Activated CD8-positive, alpha-beta memory T cell treated with anti-CD3 and anti-CD28 coated beads, Interleukin-2, amount 10 ng/mL, durations not matched to agents 7 days and 5 days (primary cell): ENCODE measurements at places on chromosomes 12 and 14.

- H3K4me1 ChIP-seq: no peaks in the 10 kb centered on the region
- no peaks in the 10 kb centered on the region for H3K36me3 ChIP-seq
- no peak overlapping the region for H3K4me3 ChIP-seq
Measured at GRCh38 chr14:101031186-101031585, 127.7 kb upstream of the RTL1 start.

GRCh38 chr14:82879949-82880535, 1346.4 kb upstream of the SEL1L start:
- no peak for DNase-seq
- H3K36me3 ChIP-seq: peaks cover 1% of the 10 kb centered on the region
- no peak overlapping the region for H3K4me3 ChIP-seq
- no peaks in the 10 kb centered on the region for H3K27me3 ChIP-seq

DNA sequence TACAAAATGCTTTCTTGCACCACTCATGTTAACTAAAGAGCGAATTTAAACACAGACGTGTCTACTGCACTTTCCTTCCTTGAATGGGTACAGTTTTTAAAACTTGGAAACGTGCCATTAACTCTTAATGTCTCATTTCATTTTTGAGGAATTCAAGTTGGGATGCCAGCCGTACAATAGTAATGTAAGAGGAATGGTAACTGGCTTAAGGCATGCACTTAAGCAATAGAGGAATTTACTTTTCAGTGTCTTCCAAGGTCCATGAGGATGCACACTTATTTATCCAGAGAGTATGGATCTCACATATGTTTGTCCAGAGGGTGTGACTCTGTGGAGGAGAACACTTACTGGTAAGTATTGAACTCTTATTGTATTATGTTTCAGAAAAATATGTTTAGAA, 52.9 kb downstream of the PPP4R4 start:
- no peaks in the 10 kb centered on the region for H3K4me1 ChIP-seq
- H3K36me3 ChIP-seq: no peaks in the 10 kb centered on the region
- peaks cover 4% of the 10 kb centered on the region for H3K27me3 ChIP-seq
- DNase-seq: no peak
- no peak overlapping the region for H3K4me3 ChIP-seq
- H3K27ac ChIP-seq: no peak overlapping the region

DNA sequence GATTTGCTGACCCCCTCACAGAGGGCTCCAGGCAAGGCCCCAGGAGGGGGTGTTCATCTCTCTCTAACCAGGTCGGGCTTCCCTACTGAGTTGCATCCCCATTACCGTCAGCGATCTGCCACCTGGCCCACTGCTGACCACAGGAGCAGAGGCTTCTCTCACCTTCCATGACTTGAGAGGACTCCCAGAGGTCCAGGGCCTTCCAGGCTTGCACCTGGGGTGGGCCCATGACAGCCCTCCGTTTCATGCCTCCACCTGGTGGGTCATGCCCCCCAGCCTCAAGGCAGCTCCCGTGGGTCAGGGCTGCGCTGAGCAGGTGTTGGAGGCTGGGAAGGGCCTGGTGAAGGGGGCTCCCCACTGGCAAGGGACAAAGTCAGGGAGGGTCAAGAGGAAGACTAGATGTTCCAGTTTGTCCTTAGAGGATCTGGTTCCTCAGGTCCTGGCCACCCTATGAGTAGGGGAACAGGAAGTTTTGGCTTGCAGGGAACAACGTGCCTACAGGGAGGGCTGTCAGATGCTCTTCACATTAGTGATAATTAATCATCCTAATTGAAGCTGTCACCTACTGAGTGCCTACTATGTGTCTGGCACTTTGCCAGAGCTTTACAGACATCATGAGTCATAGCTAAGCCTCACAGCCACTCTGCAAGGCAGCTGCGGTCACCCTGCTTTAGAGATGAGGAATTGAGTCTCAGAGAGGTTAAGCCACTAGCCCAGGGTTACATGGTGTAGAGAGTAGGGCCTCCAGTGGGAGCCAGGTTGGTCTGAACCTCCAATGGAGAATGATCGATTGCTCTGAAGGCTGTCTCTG, 13.8 kb downstream of the NFKBIA start:
- no peak overlapping the region for H3K27ac ChIP-seq
- H3K4me1 ChIP-seq: peaks cover 24% of the 10 kb centered on the region
- no peaks in the 10 kb centered on the region for H3K36me3 ChIP-seq
- no peak overlapping the region for H3K4me3 ChIP-seq
- peak; percentile 80 for DNase-seq
- no peaks in the 10 kb centered on the region for H3K27me3 ChIP-seq

DNA sequence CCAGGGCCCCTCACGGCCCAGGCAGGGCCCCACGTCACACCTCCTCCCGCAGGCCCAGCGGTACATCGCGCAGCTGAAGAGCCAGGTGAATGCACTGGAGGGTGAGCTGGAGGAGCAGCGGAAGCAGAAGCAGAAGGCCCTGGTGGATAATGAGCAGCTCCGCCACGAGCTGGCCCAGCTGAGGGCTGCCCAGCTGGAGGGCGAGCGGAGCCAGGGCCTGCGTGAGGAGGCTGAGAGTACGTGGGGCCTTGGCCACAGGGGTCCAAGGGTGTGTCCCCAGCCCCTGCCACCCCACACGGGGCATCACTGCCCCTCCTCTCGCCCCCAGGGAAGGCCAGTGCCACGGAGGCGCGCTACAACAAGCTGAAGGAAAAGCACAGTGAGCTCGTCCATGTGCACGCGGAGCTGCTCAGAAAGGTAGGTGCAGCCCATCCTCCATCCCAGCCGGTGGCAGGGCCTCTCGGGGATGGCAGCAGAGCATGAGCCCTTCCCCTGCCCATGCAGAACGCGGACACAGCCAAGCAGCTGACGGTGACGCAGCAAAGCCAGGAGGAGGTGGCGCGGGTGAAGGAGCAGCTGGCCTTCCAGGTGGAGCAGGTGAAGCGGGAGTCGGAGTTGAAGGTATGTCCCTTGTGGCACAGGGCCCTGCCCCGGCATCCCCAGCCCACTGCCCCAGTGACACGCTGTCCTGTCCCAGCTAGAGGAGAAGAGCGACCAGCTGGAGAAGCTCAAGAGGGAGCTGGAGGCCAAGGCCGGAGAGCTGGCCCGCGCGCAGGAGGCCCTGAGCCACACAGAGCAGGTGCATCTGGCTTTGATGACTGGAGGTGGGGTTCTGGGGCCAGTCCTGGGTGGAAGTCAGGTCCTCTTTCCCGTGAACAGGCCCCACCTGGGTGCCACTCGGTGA, 20.9 kb downstream of the HIP1R start:
- H3K27ac ChIP-seq: no peak overlapping the region
- H3K27me3 ChIP-seq: no peaks in the 10 kb centered on the region
- H3K4me1 ChIP-seq: no peaks in the 10 kb centered on the region

GRCh38 chr12:90945070-90945649, 9.8 kb downstream of the CCER1 start:
- H3K4me1 ChIP-seq: no peaks in the 10 kb centered on the region
- H3K27me3 ChIP-seq: peaks cover 3% of the 10 kb centered on the region
- no peak overlapping the region for H3K27ac ChIP-seq
- no peak for DNase-seq

DNA sequence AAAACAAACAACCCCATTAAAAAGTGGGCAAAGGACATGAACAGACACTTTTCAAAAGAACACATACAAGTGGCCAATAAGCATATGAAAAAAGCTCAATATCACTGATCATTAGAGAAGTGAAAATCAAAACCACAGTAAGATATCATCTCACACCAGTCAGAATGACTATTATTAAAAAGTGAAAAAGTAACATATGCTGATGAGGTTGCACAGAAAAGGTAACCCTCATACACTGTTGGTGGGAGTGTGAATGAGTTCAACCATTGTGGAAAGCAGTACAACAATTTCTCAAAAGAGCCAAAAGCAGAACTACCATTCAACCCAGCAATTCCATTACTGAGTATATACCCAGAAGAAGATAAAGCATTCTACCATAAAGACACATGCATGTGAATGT, 18.2 kb downstream of the PDE6H start:
- H3K36me3 ChIP-seq: peaks cover 3% of the 10 kb centered on the region
- no peak overlapping the region for H3K27ac ChIP-seq

DNA sequence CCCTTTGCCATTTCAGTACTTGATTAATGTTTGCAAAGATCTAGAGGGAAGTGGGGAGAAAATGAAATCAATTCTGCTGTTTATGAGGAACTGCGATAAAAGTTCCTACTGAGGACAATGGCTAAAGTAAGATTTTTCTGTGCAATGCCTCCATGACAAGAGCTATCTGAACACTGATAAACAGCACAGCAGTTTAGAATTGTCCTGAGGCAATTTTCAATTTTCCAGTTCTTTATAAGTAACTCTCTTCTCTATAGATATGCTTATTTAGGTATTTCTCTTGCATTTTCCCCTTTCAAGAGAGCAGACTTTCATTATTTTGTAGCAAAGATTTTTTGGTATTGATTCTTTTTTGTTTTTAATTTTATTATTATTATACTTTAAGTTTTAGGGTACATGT, 34.6 kb upstream of the TMTC2 start:
- H3K27ac ChIP-seq: no peak overlapping the region
- DNase-seq: no peak
- no peaks in the 10 kb centered on the region for H3K36me3 ChIP-seq

- H3K27me3 ChIP-seq: no peaks in the 10 kb centered on the region
- H3K4me3 ChIP-seq: no peak overlapping the region
- no peak for DNase-seq
- H3K36me3 ChIP-seq: peaks cover 63% of the 10 kb centered on the region
- peak overlapping the region; percentile 15 for H3K27ac ChIP-seq
- H3K4me1 ChIP-seq: peaks cover 23% of the 10 kb centered on the region
Measured at GRCh38 chr14:49679271-49679670, 8.7 kb downstream of the POLE2 start.

DNA sequence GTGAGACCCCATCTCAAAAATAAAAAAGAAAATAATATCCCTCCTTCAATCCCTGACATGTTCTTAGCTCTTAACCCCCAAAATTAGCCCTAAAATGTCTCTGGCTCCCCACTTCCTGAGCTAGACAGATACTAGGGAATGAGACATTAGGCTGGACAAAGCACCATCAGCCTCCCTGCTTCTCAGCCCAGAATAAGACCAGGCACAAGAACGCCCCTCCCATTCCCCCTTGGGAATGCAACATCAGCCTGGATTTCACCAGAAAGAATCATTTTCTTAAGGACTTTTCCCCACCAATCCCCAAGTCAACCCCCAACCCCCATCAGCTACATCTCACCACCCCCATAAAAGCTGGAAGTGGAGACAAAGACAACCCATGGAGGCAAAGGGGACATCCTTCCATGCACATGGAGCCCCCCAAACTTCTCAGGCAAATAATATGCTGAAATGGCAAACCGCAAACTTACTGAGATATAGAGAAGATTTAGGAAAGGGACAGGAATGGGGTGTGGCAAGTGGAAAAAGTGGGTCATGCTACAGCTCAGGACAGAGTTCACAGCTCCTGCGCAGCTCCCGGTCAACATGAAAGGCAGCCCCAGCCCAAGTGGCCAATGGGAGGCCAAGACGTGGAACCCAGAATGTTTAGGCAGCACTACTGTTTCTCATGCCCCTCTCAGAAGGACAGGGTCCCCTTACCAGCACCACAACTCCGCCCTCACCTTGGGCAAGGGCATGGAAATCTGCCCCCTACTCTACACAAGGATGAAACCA, 2.7 kb downstream of the CHD4 start:
- H3K36me3 ChIP-seq: peaks cover 57% of the 10 kb centered on the region
- H3K4me1 ChIP-seq: peaks cover 42% of the 10 kb centered on the region
- peak overlapping the region; percentile 86 for H3K27ac ChIP-seq
- no peak overlapping the region for H3K4me3 ChIP-seq
- no peaks in the 10 kb centered on the region for H3K27me3 ChIP-seq

DNA sequence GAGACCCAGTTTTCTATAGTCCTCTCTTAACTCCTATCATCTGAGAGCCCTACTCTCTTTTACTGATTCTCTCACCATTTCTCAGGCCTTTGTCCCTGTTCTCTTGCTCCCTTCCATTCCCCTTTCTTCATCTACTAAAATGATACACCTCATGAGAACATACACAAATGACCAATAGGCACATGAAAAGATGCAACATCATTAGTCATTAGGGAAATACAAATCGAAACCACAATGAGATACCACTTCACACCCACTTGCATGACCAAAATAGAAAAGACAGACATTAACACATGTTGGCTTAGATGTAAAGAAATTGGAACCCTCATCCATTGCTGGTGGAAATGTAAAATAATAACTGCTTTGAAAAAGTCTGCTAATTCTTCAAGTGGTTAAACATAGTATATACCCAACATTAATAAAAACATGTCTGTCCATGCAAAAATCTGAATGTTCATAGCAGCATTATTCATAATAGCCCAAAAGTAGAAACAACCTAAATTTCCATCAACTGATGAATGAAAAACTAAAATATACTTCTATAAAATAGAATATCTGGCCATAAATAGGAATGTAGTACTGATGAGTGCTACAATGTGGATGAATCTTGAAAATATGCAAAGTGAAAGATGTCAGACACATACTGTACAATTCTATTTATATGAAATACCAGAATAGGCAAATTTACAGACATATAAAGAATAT, 66.0 kb downstream of the DENND5B start:
- no peak overlapping the region for H3K27ac ChIP-seq
- H3K27me3 ChIP-seq: peaks cover 19% of the 10 kb centered on the region
- peaks cover 4% of the 10 kb centered on the region for H3K4me1 ChIP-seq
- no peak overlapping the region for H3K4me3 ChIP-seq

GRCh38 chr14:102279688-102280348, 25.1 kb downstream of the MOK start:
- H3K27me3 ChIP-seq: no peaks in the 10 kb centered on the region
- H3K27ac ChIP-seq: no peak overlapping the region
- no peaks in the 10 kb centered on the region for H3K36me3 ChIP-seq
- DNase-seq: no peak
- H3K4me1 ChIP-seq: no peaks in the 10 kb centered on the region

DNA sequence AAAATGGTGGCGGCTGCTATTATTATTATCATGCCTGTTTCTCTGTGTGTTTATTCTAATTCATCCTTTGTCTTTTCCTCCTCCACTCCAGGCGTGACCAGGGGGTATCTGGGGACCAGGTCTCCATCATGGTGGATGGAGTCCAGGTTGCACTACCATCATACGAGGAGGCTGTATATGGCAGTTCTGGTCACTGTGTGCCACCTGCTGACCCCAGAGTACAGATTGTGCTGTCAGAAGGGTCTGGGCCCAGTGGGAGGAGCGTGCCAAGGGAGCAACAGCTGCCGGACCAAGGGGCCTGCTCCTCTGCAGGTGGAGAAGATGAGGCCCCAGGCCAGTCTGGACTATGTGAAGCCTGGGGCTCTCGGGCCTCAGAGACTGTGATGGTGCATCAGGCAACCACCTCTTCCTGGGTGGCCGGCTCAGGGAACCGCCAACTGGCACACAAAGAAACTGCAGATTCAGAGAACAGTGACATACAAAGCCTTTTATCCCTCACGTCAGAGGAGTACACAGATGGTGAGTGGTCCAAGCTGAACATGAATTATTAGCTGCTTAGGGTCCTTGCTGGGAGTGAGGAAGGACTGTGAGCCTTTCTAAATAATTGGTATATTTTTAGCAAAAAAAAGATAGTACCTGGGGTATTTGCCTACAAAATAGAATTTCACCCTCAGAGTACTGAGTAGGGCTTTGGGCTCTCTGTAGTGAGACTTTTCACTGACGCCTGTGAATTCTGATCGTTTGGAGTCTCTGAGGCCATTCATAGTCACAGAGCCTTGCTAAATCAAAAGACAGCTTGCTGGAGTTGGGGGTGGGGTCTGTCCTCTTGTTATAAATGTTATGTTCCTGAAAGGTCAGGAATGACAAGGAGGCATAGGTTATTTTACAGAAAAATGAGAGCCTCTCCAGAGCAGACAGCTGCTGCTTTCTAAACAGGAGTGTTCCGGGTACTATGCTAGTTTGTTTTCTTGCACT, 58.1 kb upstream of the SRSF5 start:
- peaks cover 56% of the 10 kb centered on the region for H3K36me3 ChIP-seq
- no peak overlapping the region for H3K4me3 ChIP-seq
- H3K27ac ChIP-seq: peak overlapping the region; percentile 69
- H3K27me3 ChIP-seq: no peaks in the 10 kb centered on the region
- H3K4me1 ChIP-seq: peaks cover 68% of the 10 kb centered on the region
